Stimulated activated CD4-positive, alpha-beta T cell treated with anti-CD3 and anti-CD28 coated beads, Interleukin-1b, Interleukin-23, amount 100 ng/mL, for 24 hours (primary cell): ENCODE measurements at places on chromosomes 1 and 21.

DNA sequence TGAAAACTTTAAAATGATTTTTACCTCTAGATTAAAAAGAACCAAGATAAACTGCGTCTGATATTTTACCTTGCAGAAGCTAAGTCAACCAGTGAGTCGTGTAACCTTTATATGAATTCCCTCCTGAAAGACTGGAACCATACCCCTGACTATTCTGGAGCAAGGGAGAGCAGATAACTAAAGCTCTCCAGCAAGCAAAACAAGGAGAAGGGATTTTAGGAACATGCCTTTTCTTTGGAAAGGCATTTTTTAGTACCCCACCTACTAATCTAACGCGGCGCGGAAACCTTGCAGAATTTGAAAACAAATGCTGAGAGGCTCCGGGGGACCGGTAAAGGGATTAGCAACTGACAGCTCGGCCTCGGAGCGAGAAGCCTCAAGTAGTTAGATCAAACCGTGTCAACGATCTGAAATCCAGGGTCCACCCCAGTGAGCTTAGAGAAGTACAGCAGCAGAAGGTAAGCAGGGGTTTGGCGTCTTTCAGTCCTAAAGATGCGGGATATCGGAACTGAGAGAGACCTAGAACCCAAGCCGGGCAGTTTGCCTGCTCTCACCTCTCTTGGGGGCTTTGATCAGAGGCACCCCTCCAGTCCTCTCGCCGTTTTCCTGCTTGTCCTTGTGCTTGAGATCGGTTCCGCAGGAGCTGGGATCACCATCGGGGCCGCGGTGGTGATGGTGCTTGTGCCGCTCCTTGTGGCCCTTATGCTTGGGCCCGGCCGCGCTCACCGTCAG, 954 bp downstream of the RSBN1 start:
- no peak for DNase-seq

DNA sequence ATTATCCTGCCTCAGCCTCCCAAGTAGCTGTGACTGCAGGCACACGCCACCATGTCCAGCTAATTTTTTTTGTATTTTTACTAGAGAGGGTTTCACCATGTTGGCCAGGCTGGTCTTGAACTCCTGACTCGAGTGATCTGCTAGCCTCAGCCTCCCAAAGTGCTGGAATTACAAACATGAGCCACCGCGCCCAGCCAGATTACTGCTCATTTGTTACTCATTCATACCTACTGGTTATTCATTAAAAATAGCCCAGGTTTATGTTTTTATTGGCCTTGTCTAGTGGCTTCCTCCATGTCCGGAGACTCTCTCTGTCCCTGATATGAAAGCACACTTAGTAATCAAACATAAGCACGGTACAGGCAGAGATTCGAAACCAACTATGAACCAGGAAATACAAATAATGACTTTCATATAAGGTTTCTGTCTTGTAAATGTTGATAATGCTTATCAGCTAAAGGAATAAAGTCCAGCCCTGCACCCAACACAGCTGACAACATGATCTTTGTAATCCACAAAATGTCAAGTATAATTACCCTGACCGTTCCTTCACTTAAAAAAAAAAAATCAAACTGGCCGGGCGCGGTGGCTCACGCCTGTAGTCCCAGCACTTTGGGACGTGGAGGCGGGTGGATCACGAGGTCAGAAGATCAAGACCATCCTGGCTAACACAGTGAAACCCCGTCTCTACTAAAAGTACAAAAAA, 50.4 kb upstream of the CXADR start:
- no peak for DNase-seq

GRCh38 chr1:216960716-216961115, 237.5 kb upstream of the ESRRG start:
- DNase-seq, result no peak

GRCh38 chr1:67680486-67680885, 4.5 kb upstream of the GADD45A start:
- no peak for DNase-seq

DNA sequence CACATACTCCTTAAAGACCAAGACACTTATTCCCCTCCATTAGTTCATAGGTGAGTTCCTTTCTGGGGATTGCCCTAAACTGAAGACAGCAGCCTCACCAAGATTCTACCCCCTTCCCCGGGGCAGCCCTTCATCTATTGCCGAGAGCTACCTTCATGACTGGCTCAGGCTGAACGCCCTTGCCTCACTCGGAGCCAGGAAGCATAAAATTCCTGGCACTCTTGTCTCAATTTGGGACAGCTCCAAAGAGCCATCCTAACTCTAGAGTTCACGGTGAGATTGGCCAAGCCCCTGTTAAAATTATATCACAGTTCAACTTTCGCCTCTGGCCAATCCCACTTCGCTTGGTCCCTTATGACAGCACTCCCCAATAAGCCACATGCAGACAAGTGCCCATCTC, 113.0 kb upstream of the PROX1 start:
- no peak for DNase-seq

GRCh38 chr21:17455451-17455850, 57.4 kb upstream of the CXADR start:
- no peak for DNase-seq

- DNase-seq, result no peak
Observed at GRCh38 chr1:48679859-48680258, 96.8 kb downstream of the BEND5 start.
